CD4-positive, alpha-beta T cell treated with Interleukin-17A for 1 hour (primary cell): ENCODE measurements at places on chromosomes 6 and 20.

- DNase-seq = no peak
Observed at GRCh38 chr6:142679907-142680700, 264.9 kb downstream of the HIVEP2 start.

- peak; percentile 76 for DNase-seq
Observed at GRCh38 chr6:169724494-169725124, at the start of gene PHF10. Gene PHF10 (minus strand): TSS chr6:169724500. CDS start chr6:169723931, 569 bp downstream.

GRCh38 chr6:98759459-98759858 lies 74.9 kb upstream of the POU3F2 start:
- no peak for DNase-seq

GRCh38 chr20:46119028-46119546 lies 973 bp downstream of the CD40 start:
- no peak for DNase-seq

- DNase-seq = no peak
Observed at GRCh38 chr6:143258945-143259344, 191.6 kb downstream of the ADAT2 start.

GRCh38 chr6:52760105-52760765 lies 3.0 kb downstream of the GSTA2 start:
- no peak for DNase-seq

GRCh38 chr6:20978151-20978614 lies 443.9 kb downstream of the CDKAL1 start:
- no peak for DNase-seq

GRCh38 chr6:108169464-108170331 lies 3.9 kb downstream of the NR2E1 start:
- no peak for DNase-seq

- DNase-seq = no peak
Observed at GRCh38 chr20:5354901-5355300, 38.1 kb upstream of the PROKR2 start.

- no peak for DNase-seq
Observed at GRCh38 chr20:57244627-57245214, 21.7 kb downstream of the BMP7 start.

DNA sequence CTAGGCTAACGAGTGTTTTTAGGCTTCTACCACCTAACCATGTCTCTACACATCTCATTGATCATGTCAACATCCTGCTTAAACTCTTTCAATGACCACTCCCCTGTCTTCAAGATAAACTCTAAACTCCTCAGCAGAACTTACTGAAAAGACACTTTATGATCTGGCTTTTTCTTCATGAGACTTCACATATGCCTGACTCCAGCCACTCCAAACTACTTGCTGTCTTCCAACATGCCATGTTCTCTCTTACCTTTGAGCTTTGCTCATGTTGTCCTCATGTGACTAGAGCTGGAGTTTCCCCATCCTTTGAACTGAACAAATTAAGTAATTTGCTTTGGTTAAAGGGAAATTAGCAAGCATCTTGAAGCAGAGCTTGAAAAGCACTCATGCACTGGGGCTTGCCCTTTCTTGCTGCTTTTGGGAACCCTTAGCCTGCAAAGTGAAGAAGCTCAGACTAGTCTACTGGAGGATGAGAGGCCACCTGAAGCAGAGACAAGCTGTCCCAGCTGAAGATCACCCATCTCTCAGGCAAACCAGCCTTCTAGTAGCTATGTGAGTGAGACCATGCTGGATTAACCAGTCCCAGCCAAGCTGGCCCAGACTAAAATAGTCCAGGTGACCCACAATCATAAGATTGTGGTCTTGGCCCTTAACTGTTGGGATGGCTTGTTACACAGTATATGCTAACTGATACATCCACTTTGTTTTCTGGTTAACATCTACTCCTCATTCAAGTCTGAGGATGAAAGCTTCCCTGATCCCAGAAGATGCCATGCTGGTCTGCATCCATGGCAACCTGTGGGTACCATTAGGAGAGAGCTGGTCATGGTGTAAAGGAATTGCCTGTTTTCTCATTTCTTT lies 235.8 kb downstream of the GMPR start:
- DNase-seq = peak; percentile 67

DNA sequence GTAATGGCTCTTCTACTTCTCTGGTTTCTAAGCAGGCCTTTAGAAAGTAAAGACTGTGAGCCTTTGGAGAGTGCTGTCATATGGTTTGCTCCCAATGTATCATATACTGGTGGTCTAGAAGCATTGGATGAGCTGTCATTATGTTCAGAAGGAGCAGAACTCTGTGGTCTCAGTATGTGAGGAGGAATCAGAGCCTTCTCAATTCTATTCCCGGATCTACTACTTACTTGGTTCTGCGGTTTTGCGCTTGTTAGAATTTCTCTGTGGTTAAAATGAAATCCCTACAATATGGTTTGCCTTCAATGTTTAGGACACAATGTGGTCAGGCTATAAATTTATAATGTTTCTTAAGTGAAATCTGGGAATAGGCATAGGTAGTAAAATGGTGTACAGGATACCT lies 64.6 kb downstream of the RWDD2A start:
- no peak for DNase-seq

DNA sequence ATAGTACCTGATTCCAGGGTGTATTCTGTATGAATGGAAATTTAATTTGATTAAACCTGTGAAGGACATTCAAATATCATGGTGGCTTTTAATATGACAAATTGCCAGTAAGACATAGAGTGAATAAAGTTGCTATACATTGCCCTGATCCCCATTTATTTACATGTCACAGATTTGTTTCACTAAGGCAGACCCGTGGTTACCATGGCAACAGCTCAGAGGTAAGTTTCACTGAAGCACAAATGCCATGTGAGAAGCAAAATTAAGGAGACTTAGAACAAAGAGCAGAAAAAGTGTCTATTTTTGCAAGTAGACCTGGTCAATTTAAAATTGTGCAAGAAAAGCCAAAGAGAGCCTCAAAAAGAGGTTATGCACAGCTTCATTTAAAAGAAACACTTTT lies 63.7 kb downstream of the PXDC1 start:
- DNase-seq = no peak

DNA sequence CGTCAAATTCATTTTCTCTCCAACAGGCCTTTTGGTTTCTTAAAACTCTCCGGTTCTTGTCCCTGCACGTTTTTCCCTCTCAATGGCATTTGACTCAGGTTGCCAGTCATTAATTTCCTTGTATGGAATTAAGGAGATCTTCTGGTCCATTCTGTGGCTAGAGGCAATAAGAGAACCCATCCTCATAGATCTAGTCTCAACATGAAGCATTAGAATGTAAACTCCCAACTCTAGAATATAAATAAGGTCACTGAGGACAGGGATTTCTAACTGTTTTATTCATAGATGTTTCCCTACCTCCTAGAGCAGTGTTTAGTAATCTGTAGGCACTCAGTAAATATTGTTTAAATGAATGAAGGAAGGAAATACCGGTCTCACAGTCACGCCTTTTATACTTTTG lies 185.2 kb upstream of the FLRT3 start:
- no peak for DNase-seq

GRCh38 chr20:59176812-59177211 lies 13.2 kb downstream of the ZNF831 start:
- no peak for DNase-seq

DNA sequence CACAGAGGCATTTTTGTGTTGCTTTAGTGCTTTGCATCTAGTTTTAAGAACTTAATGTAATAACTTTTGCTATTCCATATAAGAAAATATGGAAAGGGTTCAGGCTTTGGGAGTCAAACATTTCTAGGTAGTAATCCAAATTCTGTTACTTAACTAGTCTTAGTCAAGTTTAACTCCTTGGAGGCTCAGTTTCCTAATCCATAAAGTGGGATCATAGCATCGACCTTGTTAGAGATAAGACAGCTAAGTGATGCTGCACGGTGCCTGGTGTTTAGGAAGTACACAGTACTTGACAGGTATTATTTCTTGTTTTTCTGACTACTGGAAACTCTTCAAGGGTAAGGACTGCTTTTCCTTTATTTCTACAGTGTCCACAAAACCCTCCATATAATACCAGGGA lies 24.5 kb upstream of the ARMH2 start:
- no peak for DNase-seq

DNA sequence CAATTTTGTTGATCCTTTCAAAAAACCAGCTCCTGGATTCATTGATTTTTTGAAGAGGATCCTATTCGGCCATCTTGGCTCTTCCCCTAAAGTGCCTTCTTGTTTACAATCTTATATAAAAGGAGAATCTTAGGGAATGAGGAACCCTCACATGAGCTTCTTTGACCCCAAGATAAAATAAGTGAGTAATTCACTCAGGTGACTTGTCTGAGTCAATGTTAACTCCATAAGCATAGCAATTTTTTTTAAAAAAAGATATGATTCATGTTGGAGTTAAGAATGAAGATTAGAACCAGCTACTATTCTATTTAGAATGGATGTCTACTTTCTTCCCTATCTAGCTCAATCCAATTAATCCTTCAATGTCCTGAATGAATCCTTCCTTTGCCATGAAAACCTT lies 21.0 kb downstream of the WASF1 start:
- DNase-seq = no peak

GRCh38 chr6:53524455-53524815 lies 20.5 kb downstream of the GCLC start:
- DNase-seq = no peak

GRCh38 chr20:6515261-6515660 lies 252.2 kb upstream of the BMP2 start:
- no peak for DNase-seq

DNA sequence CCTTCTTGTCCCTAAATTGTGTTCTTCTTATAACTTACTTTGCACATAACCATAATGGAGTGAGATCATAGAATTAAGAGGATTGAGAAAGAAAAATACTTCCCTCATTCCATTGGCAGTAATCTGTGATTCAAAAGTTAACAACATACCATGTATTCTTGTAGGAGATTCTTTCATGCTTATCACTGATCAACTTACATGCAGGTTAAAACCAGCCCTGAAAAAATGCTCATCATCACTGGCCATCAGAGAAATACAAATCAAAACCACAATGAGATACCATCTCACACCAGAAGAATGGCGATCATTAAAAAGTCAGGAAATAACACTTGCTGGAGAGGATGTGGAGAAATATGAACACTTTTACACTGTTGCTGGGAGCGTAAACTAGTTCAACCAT lies 36.5 kb upstream of the GFRAL start:
- no peak for DNase-seq
